Myocyte (in vitro differentiated cells): ENCODE measurements at places on chromosomes 13 and 19. TPM values are rescaled to one million over a fixed set of nuclear protein-coding genes. Genes with fewer than 3 reads are reported as not detected.

DNA sequence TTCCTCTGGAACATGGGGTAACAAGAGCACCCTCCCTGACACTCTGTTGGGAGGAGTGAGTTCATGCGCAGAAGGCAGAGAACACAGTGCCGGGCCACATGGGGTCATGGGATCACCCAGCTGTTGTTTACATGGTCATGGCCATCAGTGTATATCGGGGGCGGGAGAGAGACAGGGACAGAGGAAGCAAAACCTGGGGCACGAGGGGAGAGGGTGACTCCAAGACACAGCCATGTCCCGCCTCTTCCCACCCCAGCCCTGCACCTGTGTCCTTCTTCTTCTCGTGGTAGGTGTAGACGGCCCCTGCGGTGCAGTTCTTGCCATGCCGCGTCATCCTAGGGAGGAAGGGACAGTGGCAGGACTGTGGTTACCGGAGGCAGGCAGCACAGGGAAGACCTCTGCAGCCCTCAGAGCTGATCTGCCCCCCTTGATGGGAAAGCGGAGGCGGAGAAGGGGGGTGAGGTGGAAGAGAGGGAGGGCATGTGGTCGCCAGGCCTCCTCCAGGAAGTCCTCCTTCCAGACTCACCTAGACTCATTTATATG, 19.9 kb downstream of the NOSIP start:
- DNase-seq, result peak; percentile 52

GRCh38 chr19:19064811-19065745, 1.3 kb downstream of the SLC25A42 start:
- DNase-seq, result peak; percentile 49

GRCh38 chr19:30535011-30535410, 162.8 kb downstream of the ZNF536 start:
- DNase-seq, result no peak

DNA sequence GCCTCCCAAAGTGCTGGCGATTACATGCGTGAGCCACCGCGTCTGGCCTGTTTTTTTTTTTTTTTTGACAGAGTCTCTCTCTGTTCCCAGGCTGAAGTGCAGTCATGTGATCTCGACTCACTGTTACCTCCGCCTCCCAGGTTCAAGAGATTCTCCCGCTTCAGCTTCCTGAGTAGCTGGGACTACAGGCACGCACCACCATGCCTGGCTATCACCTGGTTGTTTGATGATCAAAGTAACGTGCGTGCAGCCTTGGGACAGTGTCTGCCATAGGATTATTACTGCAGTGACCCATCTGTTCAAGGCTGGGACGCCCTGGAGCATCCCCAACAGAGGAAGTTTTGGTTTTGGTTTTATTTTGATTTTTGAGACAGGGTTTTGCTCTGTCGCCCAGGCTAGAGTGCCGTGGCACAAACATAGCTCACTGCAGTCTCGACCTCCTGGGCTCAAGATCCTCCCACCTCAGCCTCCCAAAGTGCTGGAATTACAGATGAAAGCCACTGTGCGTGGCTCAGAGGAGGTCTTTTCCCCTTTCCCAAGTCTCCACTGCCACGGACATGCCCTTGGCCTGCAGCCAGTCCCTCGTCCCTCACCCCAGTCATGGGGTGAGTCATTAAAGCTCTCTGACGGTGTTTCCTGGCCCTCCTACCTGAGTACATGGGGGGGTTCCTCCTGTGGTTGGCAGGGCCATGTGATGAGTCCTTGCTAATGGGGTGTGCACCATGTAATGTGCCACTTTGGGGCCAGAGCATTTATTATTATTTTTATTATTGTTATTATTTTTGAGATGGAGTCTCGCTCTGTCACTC, 65.6 kb downstream of the IER2 start:
- no peak for DNase-seq

DNA sequence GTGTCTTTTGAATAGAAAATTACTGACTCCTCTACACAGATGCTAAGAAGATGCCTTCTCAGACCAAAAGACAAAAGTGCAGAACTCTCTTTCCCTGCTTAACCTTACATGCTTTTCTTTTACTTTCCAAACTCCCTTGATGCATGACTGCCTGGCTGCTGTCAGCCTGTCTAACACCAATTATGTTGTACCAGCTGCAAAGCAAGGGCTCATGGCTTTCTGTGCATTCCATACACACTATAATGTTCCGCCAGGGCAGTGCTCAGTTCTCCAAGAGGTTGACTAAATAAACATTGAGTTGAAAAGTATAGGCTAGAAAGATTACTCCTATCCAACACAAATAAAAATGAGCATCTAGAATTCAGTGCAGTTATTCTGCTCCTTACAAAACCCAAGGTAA, 330.4 kb upstream of the NBEA start:
- DNase-seq, result no peak

DNA sequence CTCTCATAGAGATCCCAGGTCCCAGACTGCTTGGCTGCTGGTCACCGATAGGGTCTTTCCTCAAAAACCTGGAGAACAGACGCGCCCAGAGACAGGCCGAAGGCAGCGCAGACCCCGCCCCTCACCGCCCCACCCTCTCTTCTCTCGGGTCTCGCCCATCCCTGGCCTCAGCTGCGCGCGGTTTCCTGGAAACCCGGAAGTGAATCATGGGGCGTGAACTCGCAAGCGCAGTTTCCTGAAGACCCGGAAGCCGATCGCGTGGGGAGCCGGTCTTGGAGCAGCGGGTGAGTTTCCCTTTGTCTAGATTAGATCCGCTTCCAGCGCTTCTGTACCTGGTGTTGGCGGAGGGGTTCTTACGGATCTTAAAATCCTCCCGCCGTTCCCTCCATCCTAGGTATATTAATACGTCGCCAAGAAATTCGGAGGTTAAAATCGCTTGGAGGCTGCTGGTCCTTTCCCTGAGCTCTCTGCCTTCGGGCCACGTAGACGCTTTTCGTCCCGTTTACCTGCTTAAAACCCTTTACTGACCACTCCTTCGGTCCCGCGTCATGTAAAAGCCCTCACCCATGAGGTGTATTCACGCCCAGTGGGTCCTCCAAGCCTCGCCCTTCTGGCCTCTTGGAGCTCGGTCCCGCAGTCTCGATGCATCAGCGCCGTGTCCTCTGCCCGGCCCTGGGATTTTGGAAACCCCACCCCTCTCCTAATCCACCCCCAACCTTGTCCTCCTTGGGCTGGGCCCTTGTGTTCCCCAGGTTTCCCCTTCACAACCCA, at the start of gene ZNF578:
Gene ZNF578 (plus strand): TSS at position 230 of the 771 bp plus-strand sequence. CDS start 48,293 bp downstream, outside the sequence.
- DNase-seq, result peak; percentile 87

The MAST1 gene
- total RNA-seq, result 0.42 TPM in 1 of 2 replicates, not detected in the other

The RXFP2 gene
- total RNA-seq, result not detected in 2 replicates

The ZNF146 gene
- 133 and 134 TPM in 2 replicates for total RNA-seq

The BICRA gene
- 4.7 and 5.6 TPM in 2 replicates for total RNA-seq

The EID2 gene
- 12.9 and 16.4 TPM in 2 replicates for total RNA-seq

The KCNJ14 gene
- total RNA-seq, result 0.73 and 0.96 TPM in 2 replicates

The FAM124A gene
- 0.05 TPM in 1 of 2 replicates, not detected in the other for total RNA-seq
